ENCODE measurements at places on chromosomes 4 and X. TPM values are rescaled to one million over a fixed set of nuclear protein-coding genes. Genes with fewer than 3 reads are reported as not detected.

TCEAL2 gene
- 1.3 TPM for total RNA-seq

NUDT11 gene
- not detected for total RNA-seq

PAK3 gene
- 0.78 TPM for total RNA-seq

RXFP1 gene
- not detected for total RNA-seq

DNA sequence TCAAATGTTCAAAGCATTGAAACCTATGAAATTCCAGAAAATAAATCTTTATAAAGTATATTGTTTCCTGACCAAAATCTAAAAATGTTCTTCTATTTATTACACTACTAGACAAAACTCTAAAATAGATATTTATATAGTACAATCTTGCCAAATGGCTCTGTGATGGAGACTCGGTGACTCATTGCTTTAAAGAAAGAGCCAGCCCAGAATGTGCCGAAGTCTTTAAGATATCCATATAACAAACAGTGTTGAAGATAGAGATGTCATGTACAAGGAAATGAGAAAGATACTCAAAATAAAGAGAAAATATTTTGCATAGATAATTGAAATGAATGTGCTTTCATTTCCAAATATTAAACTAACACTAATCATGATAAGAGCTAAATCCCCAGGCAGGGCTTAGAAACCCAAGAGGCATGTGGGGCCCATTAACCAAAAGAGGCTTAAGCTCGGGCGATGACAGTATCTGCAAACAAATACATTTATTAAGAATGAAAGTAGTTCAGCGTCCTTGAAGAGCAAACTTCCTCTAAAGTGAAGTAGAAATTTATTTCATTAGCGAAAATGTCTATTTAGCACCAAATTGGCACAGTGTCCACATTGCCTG lies 102.1 kb upstream of the FAM9B start:
- DNase-seq: no peak

DNA sequence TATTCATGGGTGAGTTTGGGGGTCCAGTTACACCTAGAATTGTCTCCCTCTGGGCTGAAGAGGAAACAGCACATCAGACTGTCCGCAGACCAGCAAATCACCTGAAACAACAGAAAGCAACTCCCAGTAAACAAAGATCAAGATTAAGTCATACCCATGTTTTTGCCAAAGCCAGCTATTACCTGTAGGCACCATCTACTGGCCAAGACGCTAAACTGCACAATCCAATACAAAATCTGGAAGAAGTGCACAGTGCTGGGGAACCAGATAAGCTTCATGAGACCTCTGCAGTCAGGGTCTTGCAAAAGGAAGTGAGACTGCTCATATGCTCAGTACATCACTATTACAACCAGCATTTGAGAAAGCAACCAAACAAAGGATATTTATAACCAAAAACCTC lies 157.5 kb upstream of the ITM2A start:
- no peak for DNase-seq

- no peak for DNase-seq
Observed at GRCh38 chr4:31045151-31045550, 325.0 kb downstream of the PCDH7 start.

GRCh38 chr4:72418458-72418857 lies 150.6 kb downstream of the ADAMTS3 start:
- DNase-seq: no peak

GRCh38 chrX:57964975-57965374 lies 54.7 kb upstream of the ZXDA start:
- DNase-seq: no peak

GRCh38 chr4:82866706-82867385 lies 24.1 kb downstream of the SEC31A start:
- DNase-seq: no peak

Measured in cardiac septum (tissue), 1 donor.